ENCODE measurements at places on chromosomes 11 and 22. TPM values are rescaled to one million over a fixed set of nuclear protein-coding genes. Genes with fewer than 3 reads are reported as not detected.

Gene WNT7B
- 41.6 TPM for total RNA-seq

DNA sequence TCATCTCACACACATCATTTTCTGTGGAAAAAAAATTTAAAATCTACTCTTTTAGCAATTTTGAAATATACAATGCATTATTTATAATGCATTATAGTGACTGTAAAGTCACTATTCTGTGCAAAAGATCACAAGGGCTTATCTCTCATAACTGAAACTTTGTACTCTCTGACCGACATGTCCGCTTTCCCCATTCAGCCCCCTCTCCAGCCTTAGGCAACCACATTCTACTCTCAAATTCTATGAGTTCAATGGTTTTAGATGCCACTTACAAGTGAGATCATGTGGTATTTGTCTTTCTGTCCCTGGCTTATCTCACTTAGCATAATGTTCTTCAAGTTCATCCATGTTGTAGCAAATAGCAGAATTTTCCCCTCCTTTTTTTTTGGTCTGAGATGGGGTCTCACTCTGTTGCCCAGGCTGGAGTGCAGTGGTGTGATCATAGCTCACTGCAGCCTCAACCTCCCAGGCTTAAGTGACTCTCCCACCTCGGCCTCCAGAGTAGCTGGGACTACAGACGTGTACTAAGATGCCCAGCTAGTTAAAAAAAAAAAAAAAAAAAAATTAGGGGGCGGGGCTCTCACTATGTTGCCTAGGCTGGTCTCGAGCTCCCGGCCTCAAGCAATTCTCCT, 44.5 kb downstream of the SYN3 start:
- no peaks in the 10 kb centered on the region for H3K36me3 ChIP-seq
- H3K27me3 ChIP-seq, result no peaks in the 10 kb centered on the region
- DNase-seq, result no peak
- peaks cover 4% of the 10 kb centered on the region for H3K4me1 ChIP-seq
- no peak overlapping the region for H3K27ac ChIP-seq

- H3K4me1 ChIP-seq, result peaks cover 5% of the 10 kb centered on the region
- H3K27me3 ChIP-seq, result no peaks in the 10 kb centered on the region
- H3K27ac ChIP-seq, result no peak overlapping the region
- no peak for DNase-seq
- H3K4me3 ChIP-seq, result no peak overlapping the region
- H3K36me3 ChIP-seq, result no peaks in the 10 kb centered on the region
These were observed 115.9 kb downstream of the TBC1D22A start for GRCh38 chr22:46878191-46878948.

DNA sequence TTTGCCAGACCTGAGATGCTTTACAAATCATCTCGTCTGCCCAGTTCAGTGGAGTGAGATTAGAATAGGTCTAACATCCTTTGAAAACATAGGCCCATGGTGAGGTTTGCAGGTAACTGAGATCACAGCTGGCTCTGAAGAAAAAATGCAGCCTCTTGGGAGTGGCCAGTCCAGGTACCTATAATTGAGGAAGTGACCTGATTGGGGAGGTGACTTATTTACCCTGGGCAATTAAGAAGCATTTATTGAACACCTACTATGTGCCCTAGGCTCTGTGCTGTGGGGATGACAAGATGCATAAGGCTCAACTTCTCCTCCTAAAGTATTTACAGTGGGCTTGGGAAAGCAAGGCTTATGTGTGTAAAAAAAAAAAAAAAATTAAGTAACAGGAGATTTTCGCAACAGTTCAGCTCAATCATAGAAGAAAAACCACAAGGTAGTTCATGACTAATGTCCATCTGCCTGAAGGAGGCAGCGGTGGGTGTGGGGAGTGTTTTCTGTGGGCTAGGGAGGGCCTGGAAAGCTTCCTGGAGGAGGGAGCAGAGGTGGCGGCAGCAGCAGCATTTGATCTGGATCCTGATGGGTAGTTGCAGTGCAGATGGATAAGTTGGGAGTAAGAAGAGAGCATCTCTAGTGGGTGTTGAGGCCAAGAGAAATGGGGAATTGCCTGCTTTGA, 16.1 kb downstream of the MICAL2 start:
- no peak overlapping the region for H3K27ac ChIP-seq
- H3K36me3 ChIP-seq, result no peaks in the 10 kb centered on the region
- no peak overlapping the region for H3K4me3 ChIP-seq
- DNase-seq, result no peak
- no peaks in the 10 kb centered on the region for H3K27me3 ChIP-seq
- peaks cover 46% of the 10 kb centered on the region for H3K4me1 ChIP-seq

DNA sequence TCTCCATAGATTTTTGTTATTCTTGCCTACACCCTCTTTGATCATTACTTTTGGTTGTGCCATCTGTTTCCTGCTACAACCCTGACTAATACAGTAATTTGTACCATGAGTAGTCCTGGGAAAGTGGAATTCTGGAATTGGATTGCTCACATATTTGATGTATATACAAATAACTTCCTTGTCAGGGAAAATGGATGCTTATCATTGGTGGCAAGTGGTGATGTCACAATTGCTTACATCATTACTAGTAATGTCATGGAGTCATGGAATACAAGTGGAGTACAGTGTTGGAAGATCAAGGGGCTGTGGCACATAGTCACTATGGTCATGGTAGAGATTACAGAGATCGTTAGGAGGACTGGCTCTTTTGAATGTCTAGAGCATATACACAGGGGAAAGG, 24.4 kb downstream of the AASDHPPT start:
- H3K36me3 ChIP-seq, result peaks cover 18% of the 10 kb centered on the region
- DNase-seq, result no peak
- H3K4me1 ChIP-seq, result no peaks in the 10 kb centered on the region
- H3K27me3 ChIP-seq, result no peaks in the 10 kb centered on the region
- no peak overlapping the region for H3K27ac ChIP-seq
- no peak overlapping the region for H3K4me3 ChIP-seq

Gene IGLL1
- total RNA-seq, result not detected

DNA sequence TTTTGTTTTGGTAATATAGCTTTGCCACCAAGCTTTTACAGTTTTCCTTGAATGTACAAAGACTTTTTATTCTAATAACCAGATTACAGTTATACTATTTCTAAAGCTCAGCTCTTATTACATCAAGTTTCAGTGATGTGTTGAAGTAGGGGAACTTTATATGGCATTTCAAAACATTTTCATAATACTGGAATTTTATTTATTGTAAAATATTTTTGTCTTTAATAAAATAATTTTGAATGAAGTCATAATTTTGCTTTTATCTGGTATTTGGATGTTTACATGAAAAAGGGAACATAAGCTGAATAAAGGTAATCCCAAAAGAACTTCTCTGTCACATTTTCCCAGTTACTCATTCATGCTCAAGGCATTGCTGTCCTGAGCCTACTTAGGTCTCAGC, 34.7 kb downstream of the RTN3 start:
- H3K36me3 ChIP-seq, result no peaks in the 10 kb centered on the region
- no peaks in the 10 kb centered on the region for H3K27me3 ChIP-seq
- DNase-seq, result no peak
- H3K4me3 ChIP-seq, result no peak overlapping the region
- no peak overlapping the region for H3K27ac ChIP-seq

Gene OR51I1
- total RNA-seq, result not detected

DNA sequence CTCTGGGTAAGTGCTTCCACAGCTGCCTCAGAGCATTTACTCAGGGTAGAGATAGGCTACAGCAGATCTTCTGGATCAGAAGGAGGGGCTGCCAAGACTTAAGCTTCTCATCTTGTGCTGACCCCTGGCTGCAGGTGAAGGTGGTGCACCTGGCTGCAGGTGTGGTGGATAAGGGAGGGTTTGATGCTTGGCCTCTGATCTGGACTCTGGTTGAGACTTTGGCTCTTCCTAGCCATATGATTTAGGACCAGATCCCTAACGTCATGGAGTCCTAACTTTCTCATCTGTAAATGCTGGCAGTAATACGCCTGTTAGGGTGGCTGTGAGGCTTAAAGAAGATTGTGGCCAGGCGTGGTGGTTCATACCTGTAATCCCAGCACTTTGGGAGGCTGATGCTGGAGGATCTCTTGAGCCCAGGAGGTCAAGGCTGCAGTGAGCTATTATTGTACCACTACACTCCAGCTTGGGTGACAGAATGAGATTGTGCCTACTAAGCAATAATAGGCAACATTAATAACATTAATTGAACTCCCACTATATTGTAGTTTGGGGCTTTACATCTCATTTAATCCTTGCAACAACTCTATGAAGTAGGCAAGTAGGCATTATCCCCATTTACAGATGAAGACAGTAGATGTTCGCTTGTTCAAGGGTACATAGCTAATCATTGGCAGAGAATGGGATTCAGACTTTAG, 10.7 kb downstream of the DTX4 start:
- H3K27ac ChIP-seq, result no peak overlapping the region
- peaks cover 7% of the 10 kb centered on the region for H3K36me3 ChIP-seq
- no peaks in the 10 kb centered on the region for H3K27me3 ChIP-seq
- no peak for DNase-seq

Gene GGTLC2
- not detected for total RNA-seq

- no peaks in the 10 kb centered on the region for H3K36me3 ChIP-seq
- DNase-seq, result no peak
These were observed 122.9 kb downstream of the MAML2 start for GRCh38 chr11:96219981-96220623.

Gene DGCR6
- 8.1 TPM for total RNA-seq

Gene ANO9
- total RNA-seq, result 76.8 TPM

Gene BDNF
- total RNA-seq, result 2.0 TPM

DNA sequence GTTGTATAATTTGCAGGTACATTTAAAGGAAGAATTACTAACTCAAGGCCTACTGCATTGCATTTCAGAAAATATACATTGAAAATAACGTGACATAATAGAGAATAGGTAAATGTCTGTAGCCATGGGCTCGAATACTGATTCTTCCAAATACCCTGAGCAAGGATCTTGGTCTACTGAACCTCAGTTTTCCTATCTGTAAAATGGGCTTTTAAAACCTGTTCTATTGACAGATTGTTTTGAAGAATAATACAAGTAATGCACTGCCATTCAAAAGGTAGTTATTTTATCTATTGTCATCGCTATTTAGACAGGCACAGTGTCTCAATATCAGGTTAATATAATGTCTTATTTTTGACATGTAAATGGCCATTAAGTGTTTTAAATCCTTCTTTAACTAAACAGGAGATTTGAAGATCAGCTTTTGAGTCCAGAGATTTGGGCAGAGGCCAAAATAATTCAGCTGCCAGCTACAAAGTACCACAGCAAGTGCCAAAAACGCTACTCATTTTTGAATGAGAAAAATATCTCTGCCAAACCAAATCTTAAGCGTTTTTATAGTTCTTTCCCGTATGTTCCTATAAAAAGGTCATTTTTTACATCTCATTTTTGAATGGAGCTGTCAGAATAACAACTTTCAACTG, 56.7 kb downstream of the CTSC start:
- H3K27me3 ChIP-seq, result no peaks in the 10 kb centered on the region
- no peaks in the 10 kb centered on the region for H3K36me3 ChIP-seq
- H3K4me3 ChIP-seq, result no peak overlapping the region
- no peak for DNase-seq
- H3K4me1 ChIP-seq, result peaks cover 29% of the 10 kb centered on the region

DNA sequence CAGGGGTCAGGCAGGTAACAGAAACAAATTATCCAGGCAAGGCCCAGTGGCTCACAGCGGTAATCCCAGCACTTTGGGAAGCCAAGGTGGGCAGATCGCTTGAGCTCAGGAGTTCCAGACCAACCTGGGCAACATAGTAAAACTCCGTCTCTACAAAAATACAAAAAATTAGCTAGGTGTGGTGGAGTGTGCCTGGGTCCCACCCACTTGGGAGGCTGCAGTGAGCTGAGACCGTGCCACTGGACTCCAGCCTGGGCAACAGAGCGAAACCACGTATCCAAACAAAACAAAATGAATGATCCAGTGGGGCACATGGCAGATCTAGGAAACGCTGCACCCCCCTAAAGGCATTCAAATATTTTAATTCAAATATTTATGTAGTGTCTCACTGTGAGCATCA, 9.9 kb downstream of the NUMA1 start:
- H3K4me1 ChIP-seq, result peaks cover 61% of the 10 kb centered on the region
- H3K27me3 ChIP-seq, result no peaks in the 10 kb centered on the region
- H3K27ac ChIP-seq, result peak overlapping the region; percentile 82
- peaks cover 3% of the 10 kb centered on the region for H3K36me3 ChIP-seq
- no peak for DNase-seq

GRCh38 chr11:6737872-6738466, 33.8 kb downstream of the OR2AG2 start:
- no peaks in the 10 kb centered on the region for H3K36me3 ChIP-seq
- no peaks in the 10 kb centered on the region for H3K27me3 ChIP-seq
- no peak overlapping the region for H3K27ac ChIP-seq

DNA sequence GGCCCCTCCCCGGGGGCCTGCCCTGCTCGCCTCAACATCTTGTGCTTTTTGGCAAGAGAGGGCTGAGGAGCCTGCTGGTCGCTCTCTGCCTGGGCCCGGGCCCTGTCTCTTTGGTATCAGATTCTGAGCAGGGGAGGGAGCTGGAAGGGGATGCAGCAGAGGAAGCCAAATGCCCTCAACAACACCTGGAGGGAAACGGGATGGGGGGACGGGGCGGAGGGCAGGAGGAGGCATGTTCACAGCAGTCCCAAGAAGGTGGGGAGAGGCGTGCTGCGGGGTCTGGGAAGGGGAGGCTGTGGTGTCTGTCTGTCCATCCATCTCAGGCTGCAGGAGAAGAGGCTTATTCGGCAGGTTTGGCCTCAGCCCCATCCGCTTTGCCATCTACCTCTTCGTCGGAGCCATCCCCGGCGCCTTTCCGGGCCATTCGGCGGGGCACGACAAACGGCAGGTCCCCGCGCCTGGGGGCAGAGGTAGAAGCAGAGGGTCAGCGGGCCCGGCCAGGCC, 29.4 kb downstream of the APOL1 start:
- H3K36me3 ChIP-seq, result peaks cover 68% of the 10 kb centered on the region
- H3K27me3 ChIP-seq, result no peaks in the 10 kb centered on the region
- H3K4me3 ChIP-seq, result no peak overlapping the region
- no peak overlapping the region for H3K27ac ChIP-seq

All from suprapubic skin (tissue), 4 donors.